Fibroblast of lung (primary cell): ENCODE measurements at places on chromosomes 5 and 9. TPM values are rescaled to one million over a fixed set of nuclear protein-coding genes. Genes with fewer than 3 reads are reported as not detected.

Gene PRRC1
- 36.5 and 44.3 TPM in 2 replicates for total RNA-seq

Gene NMUR2
- total RNA-seq, result not detected in 2 replicates

Gene SLC23A1
- total RNA-seq, result not detected in 2 replicates

Gene LPCAT1
- 62.1 and 65.2 TPM in 2 replicates for total RNA-seq
